ENCODE measurements at places on chromosomes 13 and 19.

DNA sequence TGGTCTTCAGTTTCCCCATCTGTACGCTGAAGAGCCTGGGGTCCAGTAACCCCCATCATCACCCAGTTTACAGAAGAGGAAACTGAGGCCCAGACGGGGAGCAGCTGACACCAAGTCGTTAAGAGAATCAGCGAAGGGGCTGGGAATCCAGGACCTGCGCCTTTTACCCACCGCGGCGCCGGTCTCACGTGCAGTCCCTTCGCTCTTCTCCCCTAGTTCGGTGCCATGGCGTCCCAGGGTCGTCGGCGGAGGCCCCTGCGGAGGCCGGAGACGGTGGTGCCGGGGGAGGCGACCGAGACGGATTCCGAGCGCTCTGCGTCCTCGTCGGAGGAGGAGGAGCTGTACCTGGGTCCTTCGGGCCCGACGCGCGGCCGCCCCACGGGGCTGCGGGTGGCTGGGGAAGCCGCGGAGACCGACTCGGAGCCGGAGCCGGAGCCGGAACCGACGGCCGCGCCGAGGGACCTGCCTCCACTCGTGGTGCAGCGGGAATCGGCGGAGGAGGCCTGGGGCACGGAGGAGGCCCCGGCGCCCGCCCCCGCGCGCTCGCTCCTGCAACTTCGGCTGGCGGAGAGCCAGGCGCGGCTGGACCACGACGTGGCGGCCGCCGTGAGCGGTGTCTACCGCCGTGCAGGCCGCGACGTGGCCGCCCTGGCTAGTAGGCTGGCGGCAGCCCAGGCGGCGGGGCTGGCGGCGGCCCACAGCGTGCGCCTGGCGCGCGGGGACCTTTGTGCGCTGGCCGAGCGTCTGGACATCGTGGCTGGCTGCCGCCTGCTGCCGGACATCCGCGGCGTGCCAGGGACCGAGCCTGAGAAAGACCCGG lies 698 bp downstream of the BLOC1S3 start:
- no peak for DNase-seq

DNA sequence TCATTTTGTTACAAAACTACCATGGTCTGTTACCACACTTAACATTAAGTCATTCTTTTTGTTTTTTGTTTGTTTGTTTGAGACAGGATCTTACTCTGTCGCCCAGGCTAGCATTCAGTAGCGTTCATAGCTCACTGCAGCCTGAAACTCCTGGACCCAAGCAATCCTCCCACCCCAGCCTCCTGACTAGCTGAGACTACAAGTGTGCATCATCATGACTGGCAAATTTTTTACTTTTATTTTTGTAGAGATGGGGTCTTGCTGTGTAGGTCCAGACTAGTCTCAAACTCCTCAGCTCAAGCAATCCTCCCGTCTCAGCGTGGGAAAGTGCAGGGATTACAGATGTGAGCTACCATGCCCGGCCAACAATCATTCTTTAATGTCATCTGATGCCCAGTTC lies 3.3 kb downstream of the ALDH16A1 start:
- no peak for DNase-seq

- DNase-seq, result no peak
Measured at GRCh38 chr13:29597706-29598105, 2.2 kb upstream of the SLC7A1 start.

- DNase-seq, result no peak
Measured at GRCh38 chr19:29379257-29380021, 146.4 kb upstream of the VSTM2B start.

GRCh38 chr13:85420136-85420535 lies 379.1 kb downstream of the SLITRK6 start:
- no peak for DNase-seq

- no peak for DNase-seq
Measured at GRCh38 chr13:75139291-75139690, 342.7 kb downstream of the TBC1D4 start.

GRCh38 chr19:33690378-33691029 lies 68.8 kb downstream of the CHST8 start:
- DNase-seq, result no peak

DNA sequence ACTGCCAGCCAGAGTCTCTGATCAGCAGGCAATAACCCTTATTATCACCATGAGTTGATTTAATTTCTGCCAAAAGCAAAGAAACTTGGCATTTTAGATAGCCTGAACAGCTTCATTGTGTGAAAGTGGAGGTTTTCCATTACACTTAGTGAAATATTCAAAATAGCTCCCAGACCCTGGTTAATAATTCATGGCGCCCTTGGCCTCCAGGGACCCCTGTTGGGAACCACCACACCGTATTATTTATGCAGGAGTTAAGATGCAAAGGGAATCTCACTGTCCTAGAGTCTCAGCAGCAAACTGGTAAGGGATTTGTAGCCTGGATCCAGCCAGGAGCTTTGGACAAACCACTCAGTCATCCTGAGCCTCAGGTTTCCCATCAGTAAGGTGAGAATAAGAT lies 110.0 kb upstream of the PABPC3 start:
- DNase-seq, result no peak

DNA sequence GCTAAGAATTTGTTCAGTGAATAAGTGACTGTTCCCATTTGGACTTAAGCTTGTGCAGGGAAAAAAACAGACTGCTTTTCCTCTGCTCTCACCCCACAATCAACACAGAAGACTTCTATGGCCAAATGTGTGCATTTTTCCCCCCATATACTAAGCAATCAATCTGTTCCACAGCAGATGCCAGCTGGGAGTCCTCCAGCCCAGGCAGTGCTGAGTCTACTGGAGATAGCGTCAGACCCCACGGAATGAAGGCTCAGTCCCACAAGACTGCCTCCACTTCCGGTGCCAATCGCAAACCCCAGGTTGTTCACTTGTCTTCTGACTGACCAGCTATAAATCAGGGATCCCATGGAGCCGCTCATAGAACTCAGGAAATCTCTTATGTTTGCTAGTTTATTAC lies 69.5 kb upstream of the ANKRD10 start:
- no peak for DNase-seq

- DNase-seq, result peak; percentile 2
Measured at GRCh38 chr19:53158119-53158656, 665 bp downstream of the ZNF347 start.

- no peak for DNase-seq
Measured at GRCh38 chr13:33326246-33326645, 40.7 kb upstream of the STARD13 start.

- DNase-seq, result no peak
Measured at GRCh38 chr13:51714663-51715168, 89.2 kb downstream of the DHRS12 start.

DNA sequence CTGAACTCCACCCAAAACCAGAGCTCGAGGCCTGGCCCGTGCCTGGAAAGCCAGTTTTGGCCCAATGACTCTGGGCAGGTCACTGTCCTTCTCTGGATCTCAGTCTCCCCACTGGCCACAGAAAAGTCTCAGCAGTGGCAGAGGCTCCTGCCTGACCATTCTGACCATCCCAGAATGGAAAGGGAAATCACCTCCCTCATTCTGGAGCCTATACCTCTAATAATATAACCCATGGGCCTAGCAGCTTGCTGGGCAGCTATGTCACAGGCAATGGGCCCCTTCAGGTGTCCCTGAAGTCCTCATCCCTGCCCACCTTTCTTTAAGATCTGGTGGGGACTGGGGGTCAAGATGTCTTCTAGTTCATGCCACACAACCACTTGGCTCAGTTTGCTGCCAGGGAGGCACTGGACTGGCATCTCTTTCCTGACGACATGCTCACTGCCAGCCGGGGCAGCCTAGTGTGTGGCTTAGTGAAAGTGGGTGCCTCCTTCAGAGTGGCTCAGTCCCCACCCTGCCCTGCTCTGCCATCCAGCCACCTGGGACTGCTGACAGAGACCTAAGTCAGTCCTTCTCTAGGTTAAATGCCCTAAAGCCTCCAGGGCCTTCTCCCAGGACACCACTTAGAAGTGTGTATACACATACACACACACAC lies 62.6 kb downstream of the AP1M1 start:
- DNase-seq, result no peak

- DNase-seq, result no peak
Measured at GRCh38 chr13:46492946-46493345, 60.0 kb upstream of the LRCH1 start.

DNA sequence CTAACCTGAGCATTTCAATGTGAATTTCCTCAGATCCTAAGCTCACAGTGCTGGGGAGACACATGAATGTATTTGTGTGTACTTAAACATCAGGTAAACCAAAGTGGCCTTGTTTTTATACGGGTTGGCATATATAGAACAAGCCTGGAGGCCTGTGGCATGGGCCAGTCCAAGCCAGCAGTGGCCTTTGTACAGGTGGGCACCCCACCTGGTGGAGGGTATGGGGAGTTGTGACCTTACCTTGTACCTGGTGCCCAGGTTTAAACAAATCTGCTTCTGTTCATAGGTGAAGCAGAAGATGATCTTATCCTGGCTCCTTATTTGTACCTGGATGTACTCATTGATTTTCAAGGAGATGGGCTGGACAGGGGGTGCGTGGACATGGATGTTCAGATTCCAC lies 71.0 kb downstream of the ERICH6B start:
- no peak for DNase-seq

- DNase-seq, result no peak
Measured at GRCh38 chr19:33159893-33160292, 28.0 kb downstream of the WDR88 start.

DNA sequence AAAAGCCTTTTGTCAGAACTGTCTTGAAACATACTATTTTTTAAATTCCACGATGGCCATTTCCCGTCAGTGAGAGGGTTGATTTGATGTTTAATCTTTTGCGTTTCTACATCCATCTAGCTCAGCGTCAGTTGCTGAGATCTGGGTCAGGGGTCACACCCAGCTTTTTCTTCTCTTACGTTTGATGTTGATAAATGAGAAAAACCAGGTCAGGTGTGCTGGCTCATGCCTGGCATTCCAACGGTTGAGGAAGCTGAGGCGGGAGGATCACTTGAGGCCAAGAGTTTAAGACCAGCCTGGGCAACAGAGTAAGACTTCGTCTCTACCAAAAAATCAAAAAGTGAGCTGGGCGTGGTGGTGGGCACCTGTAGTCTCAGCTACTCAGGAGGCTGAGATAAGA lies 168.9 kb downstream of the PTPRS start:
- DNase-seq, result no peak

- no peak for DNase-seq
Measured at GRCh38 chr19:33400856-33401682, 27.6 kb downstream of the CEBPG start.

DNA sequence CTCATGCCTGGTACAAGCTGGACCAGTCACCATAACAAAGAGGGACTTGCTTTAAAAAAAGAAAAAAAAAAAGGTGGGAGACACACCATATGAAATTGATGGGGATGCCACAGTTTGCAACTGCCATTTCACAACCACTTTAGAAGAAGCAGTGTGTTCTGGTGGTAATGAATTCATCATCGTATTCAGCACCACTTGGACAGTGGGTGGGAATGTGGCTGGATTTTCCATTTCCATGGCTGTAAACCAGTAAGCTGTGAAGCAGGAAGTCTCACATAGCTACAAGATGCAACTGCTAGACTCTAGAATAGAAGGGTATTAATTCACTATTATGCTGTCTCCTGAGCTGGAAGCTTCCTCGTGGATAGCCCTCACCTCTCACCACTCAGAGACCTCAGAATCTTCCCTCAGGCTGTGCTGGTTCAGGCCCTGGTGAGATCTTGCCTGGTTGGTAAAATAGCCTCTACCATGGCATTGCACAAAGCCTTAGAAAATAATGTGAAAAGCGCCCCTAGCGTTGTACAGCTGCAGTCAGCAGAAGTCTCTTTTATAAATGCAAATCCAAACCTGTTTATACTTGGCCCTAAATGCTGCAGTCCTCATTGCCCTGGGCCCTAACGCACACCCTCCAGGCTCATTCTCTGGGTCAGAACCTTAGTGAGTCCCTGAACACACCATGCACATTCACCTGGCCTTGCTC lies 150.7 kb downstream of the KCTD15 start:
- DNase-seq, result no peak

DNA sequence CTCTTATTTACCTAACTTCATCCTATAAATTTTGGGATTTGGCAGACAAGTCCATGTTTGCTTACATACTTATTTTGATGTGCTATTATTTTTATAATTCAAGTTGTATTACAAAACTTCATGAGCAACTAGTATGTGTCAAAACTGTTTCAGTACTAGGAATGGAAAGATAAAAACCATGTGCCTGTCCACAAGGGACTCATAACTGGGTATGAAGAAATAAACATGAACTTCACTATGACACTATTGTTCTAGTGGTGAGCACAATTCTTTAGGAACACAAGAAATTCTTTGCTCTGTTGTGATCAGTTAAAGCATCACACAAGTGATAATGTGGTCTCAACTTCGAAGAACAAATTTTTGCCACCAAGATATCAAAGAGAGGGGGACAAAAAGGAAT lies 97.5 kb upstream of the FBXL3 start:
- DNase-seq, result no peak

GRCh38 chr13:41505209-41505835 lies 48.0 kb downstream of the RGCC start:
- no peak for DNase-seq

DNA sequence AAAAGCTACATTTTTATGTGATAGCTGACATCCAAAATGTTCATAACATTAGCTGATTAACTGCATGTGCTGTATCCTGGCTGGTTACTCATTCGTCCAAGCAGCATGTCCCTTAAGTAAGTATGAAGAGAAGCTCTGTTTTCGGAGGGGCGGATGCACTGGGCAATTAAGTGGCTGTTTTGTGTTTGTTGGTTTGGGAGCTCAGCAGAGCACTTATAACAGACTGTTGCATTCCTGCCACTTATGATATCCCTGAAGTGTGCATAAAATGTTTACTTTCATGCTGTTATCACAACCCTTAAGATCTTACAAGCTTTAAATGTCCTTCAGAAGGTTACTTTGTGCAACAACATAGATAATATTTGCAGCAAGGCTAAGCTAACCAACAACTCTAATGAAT lies 264.1 kb downstream of the NALCN start:
- DNase-seq, result no peak

GRCh38 chr13:80584306-80584705 lies 243.4 kb upstream of the SPRY2 start:
- no peak for DNase-seq

GRCh38 chr19:28960586-28960985 lies 252.4 kb downstream of the UQCRFS1 start:
- no peak for DNase-seq

GRCh38 chr13:90032841-90033493 lies 1314.5 kb upstream of the MIR17HG start:
- no peak for DNase-seq

GRCh38 chr13:20359335-20359734 lies 127.2 kb upstream of the GJB6 start:
- no peak for DNase-seq

- DNase-seq, result peak; percentile 57
Measured at GRCh38 chr13:19864746-19865309, 1.4 kb upstream of the ZMYM5 start.

- DNase-seq, result no peak
Measured at GRCh38 chr13:79404361-79404760, 1.7 kb downstream of the RBM26 start.

DNA sequence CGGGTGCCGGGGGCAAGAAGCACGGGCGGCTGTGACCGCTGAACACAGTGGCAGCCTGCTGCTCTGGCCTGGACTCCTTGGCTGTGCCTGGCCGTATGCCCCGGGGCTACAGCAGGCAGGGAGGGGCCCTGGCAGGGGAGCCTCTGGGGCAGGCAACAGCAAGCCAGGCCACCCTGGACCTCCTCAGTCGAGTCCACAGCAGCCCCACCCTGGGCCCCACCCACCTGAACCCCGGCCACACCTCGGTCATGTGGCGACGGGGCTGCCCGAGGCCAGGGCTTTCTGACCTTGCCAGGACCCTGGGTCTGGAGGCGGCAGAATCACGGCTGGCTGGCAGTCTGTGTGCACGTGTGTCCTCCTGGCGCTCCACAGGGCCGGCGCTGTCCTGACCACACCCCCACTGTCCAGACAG lies 8.7 kb downstream of the CILP2 start:
- DNase-seq, result no peak

- DNase-seq, result no peak
Measured at GRCh38 chr13:94296471-94296870, 183.0 kb downstream of the DCT start.
